Right hindlimb (tissue), 1 donor: ENCODE measurements at places on chromosomes 11 and 22.

DNA sequence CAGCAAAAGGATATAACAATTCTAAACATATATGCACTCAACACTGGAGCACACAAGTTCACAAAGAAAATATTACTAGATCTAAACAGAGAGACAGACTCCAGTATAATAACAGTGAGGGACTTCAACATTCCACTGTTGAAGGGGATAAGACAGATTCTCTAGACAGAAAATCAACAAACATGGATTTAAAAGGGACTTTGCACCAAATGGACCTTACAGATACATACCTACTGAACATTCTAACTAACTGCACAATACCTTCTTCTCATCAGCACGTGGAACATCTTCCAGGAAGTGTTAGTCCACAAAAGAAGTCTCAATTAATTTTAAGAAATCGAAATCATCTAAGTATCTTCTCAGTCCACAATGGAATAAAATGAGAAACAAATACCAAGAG lies 26.6 kb downstream of the RSF1 start:
- no peak for DNase-seq

DNA sequence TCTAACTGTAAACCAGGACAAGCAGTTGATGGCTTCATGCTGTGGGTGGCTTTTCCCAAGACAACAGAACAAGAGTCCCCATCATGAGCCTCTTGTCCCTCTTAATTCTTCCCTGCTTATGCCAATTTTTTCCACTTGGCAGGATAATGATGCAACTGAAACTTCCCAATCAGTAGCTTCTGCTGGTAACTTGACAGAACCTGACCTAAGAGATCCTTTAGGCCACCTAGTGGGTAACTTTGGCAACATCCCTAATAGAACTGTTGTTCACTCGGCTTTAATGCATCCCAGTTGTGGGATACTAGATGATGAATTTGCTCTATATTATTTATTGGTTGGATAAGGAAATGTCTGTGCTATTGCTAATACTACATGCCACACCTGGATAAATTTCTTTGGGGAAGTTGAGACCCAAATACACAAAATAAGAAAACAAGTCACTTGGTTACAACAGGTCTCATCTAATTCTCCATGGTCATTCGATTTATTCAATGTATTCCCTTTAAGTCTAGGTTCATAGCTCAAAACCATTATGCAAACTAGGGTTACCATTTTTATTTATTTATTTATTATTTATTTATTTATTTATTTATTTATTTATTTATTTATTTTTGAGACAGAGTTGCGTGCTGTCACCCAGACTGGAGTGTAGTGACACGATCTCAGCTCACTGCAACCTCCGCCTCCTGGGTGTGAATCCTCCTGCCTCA lies 41.4 kb upstream of the NFAM1 start:
- no peak for DNase-seq

- no peak for DNase-seq
These were observed 267.6 kb upstream of the ARHGAP42 start for GRCh38 chr11:100419518-100419917.

DNA sequence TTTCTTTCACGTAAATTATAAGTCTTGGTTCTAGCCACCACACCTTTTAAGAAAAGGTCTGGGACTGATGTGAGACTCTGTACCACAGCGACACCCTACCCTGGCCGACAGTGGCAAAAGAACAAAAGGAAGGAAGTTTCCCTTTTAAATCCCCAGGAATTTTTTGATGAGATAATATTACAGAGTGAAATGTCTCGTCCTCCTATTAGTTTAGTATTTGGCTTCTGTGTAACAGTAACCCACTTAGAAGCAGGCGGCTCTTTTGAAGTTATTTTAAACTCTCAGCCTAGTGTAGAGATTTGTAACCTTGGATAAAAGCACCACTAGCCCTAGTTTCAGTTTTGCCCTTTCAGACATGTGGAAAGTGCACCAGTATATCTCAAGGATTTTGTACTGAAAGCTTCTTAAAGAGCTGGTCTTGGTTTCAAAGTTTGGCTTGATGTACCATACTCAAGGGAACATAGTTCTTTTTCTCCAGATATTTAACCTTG lies 84.1 kb downstream of the C22orf31 start:
- no peak for DNase-seq

- DNase-seq, result no peak
These were observed 489.3 kb downstream of the NTM start for GRCh38 chr11:131859538-131860210.

DNA sequence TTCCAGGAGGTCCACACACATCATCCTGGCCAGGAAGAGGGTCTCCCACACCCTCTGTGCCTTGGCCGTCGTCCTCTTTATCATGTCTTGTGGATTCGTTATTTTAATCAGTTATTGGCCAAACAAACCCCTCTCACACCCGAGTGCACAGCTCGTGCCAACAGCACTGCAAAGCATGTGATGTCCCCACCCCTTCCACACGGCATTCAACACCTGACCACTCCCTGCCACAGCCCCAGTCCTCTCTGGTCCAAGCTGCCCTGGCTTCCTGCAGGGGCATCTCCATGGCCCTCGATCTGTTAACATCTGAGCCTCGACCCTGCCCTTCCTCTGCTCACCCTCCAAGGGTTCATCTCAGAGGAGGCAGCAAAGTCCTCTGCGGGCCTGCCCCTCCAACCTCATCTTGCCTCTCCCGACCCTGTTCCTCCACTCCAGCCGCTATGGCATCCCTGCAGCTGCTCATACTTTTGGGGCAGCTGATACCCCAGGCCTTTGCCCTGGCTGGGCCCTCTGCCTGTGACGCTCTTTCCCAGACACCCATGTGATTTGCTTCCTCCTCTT lies 14.0 kb downstream of the MYEOV start:
- DNase-seq, result no peak

DNA sequence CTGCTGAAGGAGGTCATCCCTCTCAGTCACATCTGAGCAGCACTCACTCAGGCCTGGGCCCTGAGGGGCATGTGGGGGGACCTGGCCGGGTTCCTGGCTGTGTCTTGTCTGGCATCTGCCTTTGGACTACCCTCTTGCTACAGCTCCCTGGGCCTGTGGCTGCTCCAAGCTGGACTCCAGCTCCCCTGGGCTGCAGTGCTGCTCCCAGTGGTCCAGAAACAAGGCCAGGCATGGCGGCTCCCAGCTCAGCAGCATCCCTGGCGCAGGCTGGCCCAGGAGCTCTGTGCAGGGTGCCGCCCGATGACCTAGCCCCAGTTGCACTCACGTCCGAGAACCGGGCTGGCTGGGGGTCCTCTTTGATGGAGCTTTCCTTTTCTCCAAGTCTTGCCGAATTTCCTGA lies 5.3 kb downstream of the CDPF1 start:
- no peak for DNase-seq

DNA sequence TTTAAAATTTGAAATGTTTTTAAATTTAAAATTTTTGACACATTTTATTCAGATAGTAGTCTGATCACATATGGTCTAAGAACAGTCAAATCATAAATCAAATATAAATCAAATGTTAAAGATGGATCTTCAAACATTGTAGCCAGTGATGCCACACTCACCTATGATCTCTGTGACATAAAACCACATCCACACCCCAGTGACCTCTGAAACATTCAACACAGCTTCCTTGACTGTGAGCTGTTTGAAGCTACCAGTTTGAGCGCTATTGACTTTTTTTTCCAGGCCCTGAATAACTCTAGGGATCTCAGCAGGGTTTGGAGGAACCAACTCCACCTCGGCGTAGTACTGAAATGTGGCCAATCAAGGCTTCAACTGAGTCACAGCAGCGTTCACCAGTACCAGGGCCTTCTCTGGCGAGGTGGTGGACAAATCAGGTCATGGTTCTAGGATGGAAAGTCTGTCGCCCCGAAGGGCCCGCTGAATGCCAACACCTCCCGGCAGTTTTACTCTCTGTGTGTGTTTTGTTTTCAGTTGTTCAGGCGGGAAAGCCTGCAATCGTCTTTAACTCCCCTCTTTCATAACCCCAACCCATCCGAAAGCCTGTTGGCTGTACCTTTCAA lies 4.3 kb upstream of the MARK2 start:
- no peak for DNase-seq

- no peak for DNase-seq
These were observed 194.8 kb downstream of the MIAT start for GRCh38 chr22:26852176-26852575.

DNA sequence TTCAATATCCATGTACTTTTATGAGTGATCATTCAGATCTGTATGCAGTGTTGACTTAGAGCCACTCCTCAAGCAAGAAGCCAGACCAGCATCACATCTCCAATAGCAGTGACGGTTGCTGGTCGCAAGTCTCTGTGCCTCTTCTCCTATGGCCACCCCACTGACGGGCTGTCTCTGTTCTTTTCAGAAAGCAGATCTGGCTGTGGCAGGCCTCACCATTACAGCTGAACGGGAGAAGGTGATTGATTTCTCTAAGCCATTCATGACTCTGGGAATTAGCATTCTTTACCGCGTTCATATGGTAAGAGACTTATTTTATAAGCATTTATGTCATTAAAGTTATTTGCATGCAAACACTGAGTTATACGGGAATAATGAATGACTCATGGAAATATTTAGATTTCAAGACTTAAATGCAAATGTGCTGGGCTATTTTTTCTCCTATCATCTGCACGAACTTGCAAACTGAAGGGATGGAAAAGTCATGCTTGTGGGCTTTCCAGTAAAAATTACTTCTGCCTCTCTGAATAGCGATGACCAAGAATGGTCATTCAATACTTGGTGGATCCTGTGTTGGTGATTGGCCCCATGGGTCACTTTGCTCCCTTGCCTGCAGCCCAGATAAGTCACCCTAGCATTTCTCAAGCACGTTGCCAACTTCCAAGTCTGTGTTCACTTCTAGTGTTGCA lies 83.6 kb upstream of the TBCEL start:
- DNase-seq, result no peak

GRCh38 chr11:128909438-128910125 lies 18.4 kb downstream of the KCNJ5 start:
- DNase-seq, result no peak

DNA sequence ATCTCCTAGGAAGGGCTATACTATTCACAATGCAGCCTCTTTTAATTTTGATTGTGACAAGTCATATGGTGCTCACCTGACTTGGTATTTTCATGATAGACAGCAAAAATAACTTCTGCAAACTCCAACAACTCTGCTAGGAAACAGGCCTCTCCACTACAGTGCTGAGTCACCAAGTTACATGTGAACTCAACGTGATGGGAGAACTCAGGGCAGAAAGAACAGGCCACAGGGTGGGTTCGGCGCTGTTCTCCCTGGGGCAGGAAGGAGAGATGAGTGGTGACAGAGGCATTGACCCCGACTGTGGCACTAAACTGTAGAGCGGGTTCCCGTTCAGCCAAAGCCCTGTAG lies 76.6 kb upstream of the UCP3 start:
- no peak for DNase-seq

- no peak for DNase-seq
These were observed 178.6 kb downstream of the TENM4 start for GRCh38 chr11:79262221-79262620.

- no peak for DNase-seq
These were observed 84.7 kb downstream of the MAML2 start for GRCh38 chr11:96257972-96258934.

- no peak for DNase-seq
These were observed 60.3 kb downstream of the ATXN10 start for GRCh38 chr22:45731798-45732495.

GRCh38 chr11:62217191-62217748 lies 8.8 kb downstream of the SCGB2A1 start:
- no peak for DNase-seq

- DNase-seq, result no peak
These were observed 53.4 kb downstream of the ARHGAP42 start for GRCh38 chr11:100740440-100740839.

DNA sequence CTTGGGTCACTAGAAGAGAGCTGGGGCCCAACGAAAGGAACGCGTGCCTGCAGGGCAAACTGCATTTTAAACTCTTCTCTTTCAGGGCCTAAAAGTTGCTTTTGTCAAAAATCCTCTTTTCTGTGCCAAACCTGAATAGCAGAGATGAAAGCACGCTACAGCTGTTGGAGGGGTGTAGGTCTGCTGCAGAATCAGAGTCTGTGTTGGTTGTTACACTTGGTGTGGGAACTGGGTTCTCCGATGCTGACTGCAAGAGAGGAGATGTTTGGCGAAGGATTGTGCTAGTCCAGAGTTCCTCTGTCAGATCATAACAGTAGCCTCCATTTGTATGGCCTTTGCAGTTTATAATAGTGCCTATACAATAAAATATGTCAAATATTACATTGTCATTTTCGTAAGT lies 41.8 kb downstream of the BARX2 start:
- no peak for DNase-seq

DNA sequence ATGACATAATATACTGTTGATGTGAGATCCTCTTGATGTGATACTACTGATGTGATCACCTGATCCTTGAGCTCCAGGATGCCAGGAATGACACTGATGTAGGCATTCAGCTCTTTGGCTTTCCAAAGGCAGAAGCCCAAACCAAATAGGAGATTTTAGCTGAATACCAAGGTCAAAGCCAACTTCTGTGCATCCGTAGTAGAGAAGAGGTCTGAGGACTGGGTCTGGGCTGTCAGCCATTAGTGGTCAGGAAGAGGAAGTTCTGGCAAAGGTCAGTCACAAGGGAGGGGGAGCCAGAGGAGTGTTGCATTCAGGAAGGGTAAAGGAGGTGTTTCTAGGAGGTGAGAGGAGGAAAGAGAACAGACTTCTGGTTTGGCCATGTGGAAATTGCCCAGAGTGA lies 53.4 kb upstream of the PARVG start:
- DNase-seq, result no peak

DNA sequence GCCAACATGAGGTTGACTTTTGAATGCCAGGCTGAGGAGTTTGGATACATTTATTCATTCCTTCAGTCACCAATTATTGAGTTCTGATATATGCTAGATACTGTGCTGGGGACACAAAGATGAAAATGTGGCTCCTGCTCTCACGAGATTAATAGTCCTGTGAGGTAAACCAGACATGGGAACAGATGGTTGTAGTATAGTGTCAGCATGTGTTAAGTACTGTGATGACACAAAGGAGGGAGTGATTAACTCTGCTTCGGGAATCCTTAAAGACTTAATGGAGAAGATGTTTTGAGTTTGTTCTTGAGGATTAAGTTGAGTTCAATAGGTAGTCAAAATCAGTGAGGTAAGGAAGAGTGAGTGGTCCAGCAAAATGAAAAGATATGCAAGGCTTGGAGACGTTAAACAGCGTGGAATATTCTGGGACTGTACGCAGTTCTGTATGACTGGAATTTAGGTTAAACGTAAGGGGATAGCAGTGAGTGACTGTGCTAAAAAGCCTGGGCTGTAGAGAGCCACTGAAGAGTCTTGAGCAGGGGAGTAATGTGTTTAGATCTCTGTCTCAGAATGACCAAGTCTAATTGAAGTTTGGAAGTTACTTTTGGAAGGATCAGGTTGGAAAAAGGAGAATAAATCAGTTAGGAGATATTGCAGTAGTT lies 11.8 kb downstream of the RNF121 start:
- no peak for DNase-seq

DNA sequence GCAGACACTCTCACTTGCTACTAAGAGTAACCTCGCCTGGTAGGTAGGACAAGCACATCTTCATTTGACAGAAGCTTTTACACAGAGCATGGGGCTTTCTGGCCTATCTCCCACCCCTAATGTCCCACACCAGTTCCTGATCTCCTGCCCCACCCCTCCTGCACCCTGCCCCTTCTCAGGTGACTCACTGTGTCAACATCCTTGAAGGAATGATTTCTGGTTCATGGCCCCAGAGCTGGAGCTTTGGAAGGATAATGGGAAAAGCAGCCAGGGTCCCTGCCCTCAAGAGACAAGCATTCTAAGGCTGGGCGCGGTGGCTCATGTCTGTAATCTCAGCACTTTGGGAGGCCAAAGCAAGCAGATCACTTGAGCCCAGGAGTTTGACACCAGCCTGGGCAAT lies 47.2 kb downstream of the LRFN4 start:
- DNase-seq, result no peak
